Hindlimb muscle (tissue), 1 donor: ENCODE measurements at places on chromosomes 2 and 18.
A peak's percentile ranks its signal among the peaks of the same experiment; 100 is the strongest.

DNA sequence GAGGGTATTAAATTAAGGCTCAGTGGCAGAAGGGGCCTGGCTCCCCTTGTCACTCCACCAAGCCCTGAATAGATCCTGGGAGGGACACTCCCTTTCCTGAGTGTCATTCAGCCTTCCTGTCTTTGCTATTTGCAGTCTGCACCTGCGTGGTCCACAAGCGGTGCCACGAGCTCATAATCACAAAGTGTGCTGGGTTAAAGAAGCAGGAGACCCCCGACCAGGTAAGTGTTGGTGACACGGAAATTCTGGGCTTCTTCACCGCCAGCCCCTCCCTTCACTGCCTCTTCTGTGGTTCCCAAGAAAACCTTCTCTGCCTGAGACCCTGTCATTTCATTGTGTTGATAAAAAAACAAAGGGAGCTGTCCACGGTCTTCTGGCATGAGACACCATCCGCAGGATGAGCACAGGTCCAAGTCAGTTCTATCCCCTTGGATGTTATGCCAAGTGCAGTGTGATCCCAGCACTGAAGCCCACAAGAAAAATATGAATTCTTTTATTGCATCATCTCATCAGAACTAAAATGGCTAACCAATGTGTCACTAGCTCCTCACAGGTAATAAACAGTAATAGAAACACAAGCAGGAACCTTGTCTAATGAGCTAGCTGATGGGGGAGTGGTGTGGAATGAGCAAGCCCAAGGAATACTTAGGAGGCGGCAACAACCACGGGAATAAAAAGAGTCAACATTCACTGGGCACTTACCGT, 316.9 kb upstream of the EPAS1 start:
- DNase-seq: no peak

GRCh38 chr2:49914281-49914680, 760.0 kb upstream of the FSHR start:
- DNase-seq: no peak

DNA sequence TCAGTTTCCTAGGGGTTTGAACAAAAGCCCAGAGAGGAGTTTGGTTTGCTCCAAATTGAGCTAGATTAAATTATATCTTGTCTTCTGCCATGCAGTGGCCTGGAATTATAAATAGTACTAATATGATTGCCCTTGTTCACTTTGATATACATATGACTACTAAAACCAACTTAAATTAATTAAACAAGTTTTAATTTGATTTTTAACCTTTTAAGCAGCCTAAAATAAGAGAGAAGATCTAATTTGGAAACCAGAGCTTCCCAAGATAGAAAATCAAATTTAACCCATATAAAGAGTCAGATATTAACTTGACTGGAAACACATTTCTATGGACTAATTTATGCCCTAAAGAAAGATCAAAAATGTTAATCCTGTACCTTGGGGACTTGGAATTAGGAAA, 444.5 kb upstream of the SLC8A1 start:
- no peak for DNase-seq

- DNase-seq: no peak
These were observed 109.2 kb upstream of the SESTD1 start for GRCh38 chr2:179373816-179374215.

DNA sequence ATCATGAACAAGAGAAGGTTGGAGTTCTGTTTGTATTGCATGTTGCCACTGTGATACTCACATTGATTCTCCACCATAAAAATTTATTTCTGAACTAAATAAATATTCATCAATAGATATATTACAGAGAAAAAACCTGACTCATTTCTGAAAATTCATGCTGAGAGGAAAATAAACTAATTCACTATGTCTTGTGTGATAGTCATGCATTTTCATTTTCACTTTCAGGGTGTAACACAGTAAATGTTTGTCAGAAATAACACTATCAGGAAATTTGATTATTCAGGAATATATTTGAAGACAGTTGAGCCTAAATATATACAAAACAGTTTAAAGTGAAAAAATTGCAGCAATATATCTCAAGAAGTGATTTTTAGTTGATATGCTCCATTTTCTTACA, 335.2 kb downstream of the KCNJ3 start:
- DNase-seq: no peak

- peak; percentile 46 for DNase-seq
These were observed 245.7 kb upstream of the REG3G start for GRCh38 chr2:78779761-78780160.

- DNase-seq: no peak
These were observed 64.5 kb upstream of the LAPTM4A start for GRCh38 chr2:20115902-20116301.

GRCh38 chr18:44729631-44730101, 49.0 kb downstream of the SETBP1 start:
- DNase-seq: no peak

- no peak for DNase-seq
These were observed 190.0 kb downstream of the MTCL1 start for GRCh38 chr18:8895341-8895740.

GRCh38 chr2:226077841-226078240, 678.3 kb downstream of the NYAP2 start:
- no peak for DNase-seq

DNA sequence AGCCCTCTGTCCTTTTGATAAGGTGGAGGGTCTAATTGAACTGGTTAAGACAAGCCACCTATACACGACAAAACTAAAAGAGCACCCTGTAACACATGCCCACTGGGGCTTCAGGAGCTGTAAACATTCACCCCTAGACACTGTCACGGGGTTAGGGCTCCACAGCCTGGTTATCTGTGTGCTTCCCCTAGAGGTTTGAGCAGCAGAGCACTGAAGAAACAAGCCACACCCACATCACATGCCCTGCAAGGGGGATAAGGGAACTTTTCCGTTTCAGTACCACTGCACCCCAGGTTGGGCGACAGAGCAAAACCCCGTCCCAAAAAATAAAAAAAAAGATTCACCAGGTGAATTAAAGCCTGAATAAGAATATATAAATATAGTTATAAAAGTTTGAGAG, 913.7 kb upstream of the ACVR2A start:
- no peak for DNase-seq

DNA sequence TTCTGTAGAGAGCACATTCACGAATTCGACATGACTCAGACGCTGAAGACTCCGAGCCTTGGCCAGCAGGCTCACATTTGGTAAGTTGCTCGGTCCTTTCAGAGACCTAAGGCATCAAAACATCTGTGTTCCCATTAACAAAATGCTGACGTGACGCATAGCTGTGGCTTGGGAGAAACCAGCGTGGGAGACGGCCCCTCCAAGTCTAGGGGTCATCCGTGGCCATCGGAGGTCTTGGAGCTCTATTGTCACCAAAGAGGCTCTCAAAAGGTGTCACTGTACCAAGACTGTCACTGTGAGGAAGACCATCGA, 14.9 kb downstream of the FBLN7 start:
- DNase-seq: no peak
